Dorsolateral prefrontal cortex (tissue), 122 donors: ENCODE measurements at places on chromosomes 2 and 18.

- DNase-seq, result no peak
Observed at GRCh38 chr2:166184789-166185188, 57.0 kb upstream of the SCN1A start.

- DNase-seq, result no peak
Observed at GRCh38 chr2:43408407-43409160, 182.2 kb upstream of the ZFP36L2 start.

GRCh38 chr2:205171261-205171940 lies 510.9 kb upstream of the NRP2 start:
- DNase-seq, result no peak

GRCh38 chr2:25814681-25815080 lies 63.6 kb downstream of the ASXL2 start:
- no peak for DNase-seq

DNA sequence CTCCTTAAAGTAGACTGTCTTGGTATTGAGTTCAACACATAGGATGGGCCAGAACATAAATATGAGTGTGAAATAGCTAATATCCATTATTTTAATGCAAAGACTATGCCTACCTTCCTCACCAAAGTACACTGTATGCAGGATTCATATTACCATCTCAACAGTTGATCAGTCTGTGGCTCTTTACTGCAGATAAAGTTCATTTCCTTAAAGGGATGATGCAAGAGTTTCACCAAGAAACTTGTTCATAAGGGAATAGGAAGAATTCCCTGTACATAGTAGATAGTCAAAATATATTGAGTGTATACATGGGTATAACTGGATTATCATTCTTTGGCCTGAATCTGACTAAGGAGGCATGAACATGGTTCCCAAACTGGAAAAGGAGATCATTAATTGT lies 35.0 kb downstream of the MARS2 start:
- DNase-seq, result no peak

DNA sequence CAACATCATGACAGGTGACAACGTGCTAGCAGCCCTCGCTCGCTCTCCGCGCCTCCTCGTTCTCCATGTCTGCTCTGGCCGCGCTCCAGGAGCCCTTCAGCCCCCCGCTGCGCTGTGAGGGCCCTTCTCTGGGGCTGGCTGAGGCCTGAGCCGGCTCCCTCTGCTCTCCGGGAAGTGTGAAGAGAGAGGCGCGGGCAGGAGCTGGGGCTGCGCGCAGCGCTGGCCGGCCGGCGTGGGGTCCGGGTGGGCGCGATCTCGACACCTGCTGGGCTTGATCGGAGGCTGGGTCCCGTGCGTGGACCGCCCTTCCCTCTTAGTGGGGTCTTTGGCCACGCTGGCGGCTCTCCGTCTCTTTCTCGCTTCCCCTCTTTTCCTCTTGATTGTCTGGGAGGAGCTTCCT lies 195.5 kb downstream of the ANKRD30BL start:
- DNase-seq, result no peak

- DNase-seq, result no peak
Observed at GRCh38 chr18:12911025-12911928, 27.2 kb upstream of the PTPN2 start.
